GM23338 (cell line): ENCODE measurements at places on chromosomes 7 and 10. TPM values are rescaled to one million over a fixed set of nuclear protein-coding genes. Genes with fewer than 3 reads are reported as not detected.

Gene FRMPD2
- polyA plus RNA-seq = not detected in 2 replicates

Gene CCDC3
- polyA plus RNA-seq = 1.4 and 1.9 TPM in 2 replicates

Gene NKX1-2
- 9.4 and 9.8 TPM in 2 replicates for polyA plus RNA-seq

Gene CUL2
- polyA plus RNA-seq = 10.1 and 17.2 TPM in 2 replicates

Gene C7orf57
- polyA plus RNA-seq = 1.7 and 2.1 TPM in 2 replicates

DNA sequence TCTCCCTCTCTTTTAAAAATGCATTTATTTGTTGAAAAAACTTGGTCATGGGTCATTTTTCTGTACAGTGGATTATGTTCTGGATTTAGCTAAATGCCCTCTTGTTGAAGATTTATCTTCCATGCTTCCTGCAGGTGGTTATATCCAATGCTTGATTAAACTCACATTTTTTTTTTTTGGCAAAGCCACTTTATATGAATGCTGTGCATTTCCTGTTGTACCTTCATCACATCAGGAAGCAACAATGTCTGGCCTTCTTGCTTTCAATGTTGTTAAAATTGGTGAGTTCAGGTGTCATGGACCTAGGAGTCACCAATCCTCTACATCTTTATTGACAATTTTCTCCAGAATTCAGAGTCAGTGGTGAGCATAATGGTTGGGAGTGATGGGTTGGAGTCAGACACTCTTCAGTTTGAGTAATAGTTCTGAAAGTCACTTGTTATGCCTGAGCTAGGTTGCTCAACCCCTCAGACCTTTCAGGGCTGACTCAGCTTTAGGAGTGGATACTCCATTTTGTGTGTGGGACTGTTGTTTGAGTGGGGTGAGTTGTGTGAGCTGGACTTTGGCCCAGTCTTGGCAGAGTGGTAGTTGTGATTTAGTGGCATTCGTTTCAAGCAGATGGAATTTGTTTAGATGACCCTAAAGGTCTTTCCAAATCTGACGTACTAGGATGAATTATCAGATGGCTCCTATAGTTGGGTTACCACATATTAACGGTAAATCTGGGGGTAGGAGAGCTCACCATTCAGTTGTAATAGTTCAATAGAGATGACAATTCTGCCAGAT lies 213.5 kb upstream of the ZNF32 start:
- H3K4me1 ChIP-seq = no peaks in the 10 kb centered on the region
- no peaks in the 10 kb centered on the region for H3K27me3 ChIP-seq
- no peaks in the 10 kb centered on the region for H3K36me3 ChIP-seq
- DNase-seq = no peak

GRCh38 chr10:113743594-113743993 lies 7.9 kb upstream of the PLEKHS1 start:
- no peak overlapping the region for H3K4me3 ChIP-seq
- no peaks in the 10 kb centered on the region for H3K27me3 ChIP-seq
- no peak overlapping the region for H3K27ac ChIP-seq
- DNase-seq = no peak

DNA sequence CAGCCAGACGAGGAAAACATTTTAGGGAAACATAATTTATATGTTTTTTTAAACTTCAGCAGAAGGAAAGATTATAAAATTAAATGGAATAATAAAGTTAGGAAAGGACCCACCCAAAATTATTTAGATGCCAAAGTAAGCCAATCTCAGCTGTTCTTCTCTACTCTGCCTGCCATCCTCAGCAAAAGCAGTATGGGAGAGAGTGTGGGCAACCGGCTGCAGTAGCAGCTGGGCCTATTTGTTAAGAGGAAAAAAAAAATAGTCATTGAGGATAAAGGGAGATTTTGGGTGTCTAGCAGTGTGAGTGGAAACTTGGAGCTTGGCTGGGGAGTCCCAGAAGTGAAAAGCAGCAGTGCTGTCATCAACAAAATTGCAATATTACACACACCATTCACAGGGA lies 15.4 kb downstream of the SEMA3E start:
- no peak for DNase-seq
- no peaks in the 10 kb centered on the region for H3K27me3 ChIP-seq
- peaks cover 11% of the 10 kb centered on the region; the same call in 1 of the 2 replicates for H3K4me1 ChIP-seq
- no peaks in the 10 kb centered on the region for H3K36me3 ChIP-seq

DNA sequence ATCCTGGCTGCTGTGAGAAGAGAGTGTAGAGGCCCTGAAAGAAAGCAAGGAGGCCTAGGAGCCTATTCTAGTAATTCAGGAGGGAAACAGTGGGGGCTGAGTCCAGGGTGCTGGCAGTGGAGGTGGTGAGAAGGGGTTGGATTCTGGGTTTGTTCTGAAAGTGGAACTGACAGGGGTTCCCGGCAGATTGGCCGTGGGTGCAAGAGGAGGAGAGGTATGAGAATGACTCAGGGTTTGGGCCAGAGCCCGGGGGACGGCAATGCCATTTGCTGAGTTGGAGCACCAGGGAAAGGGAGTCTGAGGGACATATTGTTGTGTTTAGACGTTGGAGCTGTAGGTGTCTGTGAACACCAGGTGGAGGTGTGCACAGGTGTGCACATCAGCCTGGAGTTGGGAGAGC lies 38.5 kb downstream of the NPTX2 start:
- no peak overlapping the region for H3K27ac ChIP-seq
- no peaks in the 10 kb centered on the region for H3K36me3 ChIP-seq
- H3K4me3 ChIP-seq = no peak overlapping the region
- no peaks in the 10 kb centered on the region for H3K27me3 ChIP-seq
- H3K4me1 ChIP-seq = no peaks in the 10 kb centered on the region

GRCh38 chr7:139641337-139641992 lies 118.0 kb downstream of the CLEC2L start:
- no peak overlapping the region for H3K4me3 ChIP-seq
- H3K4me1 ChIP-seq = peaks cover 3% of the 10 kb centered on the region

- H3K27me3 ChIP-seq = no peaks in the 10 kb centered on the region
- no peaks in the 10 kb centered on the region for H3K4me1 ChIP-seq
- no peaks in the 10 kb centered on the region for H3K36me3 ChIP-seq
- H3K27ac ChIP-seq = no peak overlapping the region
- no peak for DNase-seq
Measured at GRCh38 chr7:17638727-17639126, 301.6 kb downstream of the SNX13 start.

GRCh38 chr10:30589441-30589840 lies 40.1 kb downstream of the LYZL2 start:
- peaks cover 6% of the 10 kb centered on the region; the same call in 1 of the 2 replicates for H3K27me3 ChIP-seq
- peak; percentile 13 for DNase-seq
- H3K27ac ChIP-seq = no peak overlapping the region
- H3K36me3 ChIP-seq = no peaks in the 10 kb centered on the region
- peaks cover 6% of the 10 kb centered on the region; the same call in 1 of the 2 replicates for H3K4me1 ChIP-seq

DNA sequence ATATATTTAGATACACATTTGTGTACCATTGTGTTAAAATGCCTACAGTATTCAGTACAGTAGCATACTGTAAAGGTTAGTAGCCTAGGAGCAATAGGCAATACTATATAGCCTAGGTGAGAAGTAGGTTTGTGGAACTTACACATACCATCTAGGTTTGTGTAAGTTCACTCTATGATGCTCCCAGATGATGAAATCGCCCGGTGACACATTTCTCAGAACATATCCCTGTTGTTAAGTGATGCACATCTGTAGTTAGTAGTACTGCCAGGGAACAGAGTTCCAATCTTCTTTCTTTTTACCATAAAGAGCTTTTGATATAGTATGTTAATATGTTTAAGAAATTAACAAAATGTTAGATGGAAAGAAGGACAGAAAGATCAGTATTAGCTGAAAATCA lies 138.2 kb downstream of the SNX13 start:
- no peak for DNase-seq
- H3K4me1 ChIP-seq = no peaks in the 10 kb centered on the region
- no peaks in the 10 kb centered on the region for H3K36me3 ChIP-seq

- H3K27ac ChIP-seq = no peak overlapping the region
- no peaks in the 10 kb centered on the region for H3K36me3 ChIP-seq
- no peaks in the 10 kb centered on the region for H3K27me3 ChIP-seq
- peaks cover 40% of the 10 kb centered on the region for H3K4me1 ChIP-seq
Measured at GRCh38 chr10:50417886-50418830, 166.8 kb upstream of the ASAH2 start.

- H3K4me1 ChIP-seq = no peaks in the 10 kb centered on the region
- DNase-seq = no peak
- no peaks in the 10 kb centered on the region for H3K27me3 ChIP-seq
Measured at GRCh38 chr7:152330827-152331226, 105.0 kb downstream of the KMT2C start.

DNA sequence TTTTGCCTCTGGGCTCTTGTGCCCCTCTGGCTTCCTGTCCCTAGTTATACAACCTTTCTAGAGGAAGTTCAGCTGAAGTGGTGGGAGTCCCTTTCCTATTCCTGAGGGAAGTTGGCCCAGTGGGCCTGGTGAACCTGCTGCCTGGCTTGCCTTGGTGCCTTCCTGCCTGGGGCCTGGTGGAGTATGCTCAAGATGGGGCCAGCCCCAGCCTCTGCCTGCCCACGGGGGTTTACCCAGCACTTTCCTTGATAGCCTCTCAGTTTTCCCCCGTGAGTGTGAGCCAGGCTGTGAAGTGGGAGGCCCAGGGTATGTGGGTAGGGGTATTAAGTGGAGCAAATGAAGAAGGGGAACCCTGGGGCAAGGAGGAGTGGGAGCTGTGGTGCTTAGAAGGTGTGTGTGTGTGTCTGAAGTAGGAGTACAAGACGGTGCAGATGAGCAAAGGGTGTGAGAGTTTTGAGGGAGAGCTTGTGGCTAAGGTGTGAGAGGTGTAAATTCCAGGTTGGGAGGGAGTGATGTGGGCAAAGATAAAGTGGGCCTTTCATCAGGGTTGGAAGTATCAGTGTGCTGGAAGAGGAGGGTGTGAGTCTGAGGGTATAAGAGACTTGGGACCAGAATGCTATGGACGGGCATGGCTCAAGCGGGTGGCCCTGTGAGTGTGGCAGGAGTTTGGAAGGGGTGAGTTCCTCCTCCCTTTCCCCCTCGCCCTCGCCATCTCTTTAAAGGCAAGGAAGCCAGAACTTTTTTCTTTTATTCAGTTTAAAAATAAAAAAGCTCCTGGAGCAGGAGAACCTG lies 10.9 kb upstream of the PAX2 start:
- no peak for DNase-seq
- no peak overlapping the region for H3K4me3 ChIP-seq
- H3K4me1 ChIP-seq = peaks cover 67% of the 10 kb centered on the region
- H3K27me3 ChIP-seq = peaks cover 100% of the 10 kb centered on the region
- H3K36me3 ChIP-seq = no peaks in the 10 kb centered on the region; the same call in 1 of the 2 replicates

DNA sequence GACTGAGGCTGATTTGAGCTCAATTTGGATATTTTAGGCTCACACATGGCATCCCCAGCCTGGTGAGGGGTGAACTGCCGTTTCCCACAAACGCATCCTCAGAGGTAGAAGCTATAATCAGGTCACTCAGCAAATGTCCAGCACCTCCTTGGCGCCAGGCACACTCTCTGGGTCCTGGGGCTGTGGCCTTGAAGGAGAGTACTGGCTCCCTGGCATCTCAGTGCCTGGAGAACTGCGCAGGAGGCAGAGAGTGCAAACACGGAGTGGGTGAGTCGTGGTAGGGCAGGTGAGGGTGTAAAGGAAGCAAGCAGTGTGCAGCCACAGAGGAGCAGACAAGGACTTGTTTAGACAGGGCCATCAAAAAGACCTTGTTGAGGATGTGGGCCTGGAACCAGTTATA lies 224.0 kb upstream of the ZNF32 start:
- no peak overlapping the region for H3K27ac ChIP-seq
- H3K4me3 ChIP-seq = no peak overlapping the region
- H3K27me3 ChIP-seq = no peaks in the 10 kb centered on the region
- no peak for DNase-seq
- no peaks in the 10 kb centered on the region for H3K36me3 ChIP-seq

- H3K36me3 ChIP-seq = no peaks in the 10 kb centered on the region
- DNase-seq = no peak
- no peak overlapping the region for H3K4me3 ChIP-seq
- H3K27me3 ChIP-seq = no peaks in the 10 kb centered on the region
Measured at GRCh38 chr7:111660478-111660877, 98.2 kb upstream of the IMMP2L start.

DNA sequence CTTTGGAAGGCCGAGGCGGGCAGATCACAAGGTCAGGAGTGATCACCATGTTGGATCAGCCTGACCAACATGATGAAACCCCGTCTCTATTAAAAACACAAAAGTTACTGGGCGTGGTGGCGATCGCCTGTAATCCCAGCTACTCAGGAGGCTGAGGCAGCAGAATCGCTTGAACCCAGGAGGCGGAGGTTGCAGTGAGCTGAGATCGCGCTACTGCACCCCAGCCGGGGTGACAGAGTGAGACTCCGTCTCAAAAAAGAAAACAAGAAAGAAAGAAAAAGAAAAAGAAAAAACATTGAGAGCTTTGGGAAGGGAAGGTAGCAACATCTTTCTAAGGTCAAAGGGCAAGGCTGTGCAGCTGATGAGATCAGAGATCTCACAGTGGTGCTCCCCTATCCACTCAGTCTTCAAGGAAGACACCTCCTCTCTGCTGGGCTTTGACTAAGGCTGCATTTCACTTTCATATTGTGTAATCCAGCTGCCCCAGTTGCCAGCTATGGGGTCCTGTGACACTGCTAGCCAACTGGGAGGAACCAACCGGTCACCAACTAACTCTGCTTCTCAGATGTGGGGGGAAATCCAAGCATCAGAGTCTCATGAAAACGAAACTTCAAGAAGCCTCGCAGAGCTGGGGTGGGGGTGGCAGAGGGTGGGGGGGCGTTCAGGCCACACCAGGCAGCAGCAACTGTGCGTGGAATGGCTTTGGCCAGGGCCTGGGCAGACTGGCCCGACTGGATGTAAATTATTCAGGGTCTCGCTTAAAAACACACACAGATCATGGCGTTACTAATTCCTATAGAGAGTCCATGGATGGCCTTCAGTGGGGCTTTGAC lies 1.5 kb downstream of the IL15RA start:
- H3K27ac ChIP-seq = no peak overlapping the region
- H3K27me3 ChIP-seq = peaks cover 55% of the 10 kb centered on the region
- H3K4me3 ChIP-seq = peak overlapping the region; percentile 83
- H3K36me3 ChIP-seq = no peaks in the 10 kb centered on the region

DNA sequence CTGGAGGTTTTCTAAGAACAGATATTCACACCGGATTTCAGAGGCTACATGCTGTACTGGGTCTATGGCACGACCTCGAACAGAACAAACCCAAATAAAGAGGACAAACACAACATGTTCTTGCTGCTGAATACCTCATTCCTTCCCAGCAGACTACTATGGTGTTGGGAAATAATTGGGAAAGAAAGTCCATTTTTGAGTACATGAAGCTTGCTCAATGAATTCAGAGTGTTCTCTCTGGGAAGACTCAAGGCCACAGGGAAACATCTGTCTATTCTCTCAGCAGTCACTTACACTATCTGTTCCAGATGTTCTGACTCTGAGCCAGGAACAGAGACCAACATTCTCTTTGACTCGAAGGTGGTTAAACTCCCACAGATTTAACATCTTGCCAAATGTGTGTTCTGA lies 30.9 kb downstream of the LAMB1 start:
- H3K4me1 ChIP-seq = peaks cover 5% of the 10 kb centered on the region
- DNase-seq = no peak
- H3K36me3 ChIP-seq = peaks cover 14% of the 10 kb centered on the region; the same call in 1 of the 2 replicates
- no peaks in the 10 kb centered on the region for H3K27me3 ChIP-seq
- H3K4me3 ChIP-seq = no peak overlapping the region
- H3K27ac ChIP-seq = no peak overlapping the region

- H3K27ac ChIP-seq = no peak overlapping the region
- H3K36me3 ChIP-seq = no peaks in the 10 kb centered on the region
- H3K4me3 ChIP-seq = no peak overlapping the region
- no peaks in the 10 kb centered on the region for H3K27me3 ChIP-seq
- DNase-seq = no peak
Measured at GRCh38 chr10:24872049-24872789, 80.2 kb downstream of the PRTFDC1 start.
